ENCODE measurements at places on chromosomes 2 and 18.

DNA sequence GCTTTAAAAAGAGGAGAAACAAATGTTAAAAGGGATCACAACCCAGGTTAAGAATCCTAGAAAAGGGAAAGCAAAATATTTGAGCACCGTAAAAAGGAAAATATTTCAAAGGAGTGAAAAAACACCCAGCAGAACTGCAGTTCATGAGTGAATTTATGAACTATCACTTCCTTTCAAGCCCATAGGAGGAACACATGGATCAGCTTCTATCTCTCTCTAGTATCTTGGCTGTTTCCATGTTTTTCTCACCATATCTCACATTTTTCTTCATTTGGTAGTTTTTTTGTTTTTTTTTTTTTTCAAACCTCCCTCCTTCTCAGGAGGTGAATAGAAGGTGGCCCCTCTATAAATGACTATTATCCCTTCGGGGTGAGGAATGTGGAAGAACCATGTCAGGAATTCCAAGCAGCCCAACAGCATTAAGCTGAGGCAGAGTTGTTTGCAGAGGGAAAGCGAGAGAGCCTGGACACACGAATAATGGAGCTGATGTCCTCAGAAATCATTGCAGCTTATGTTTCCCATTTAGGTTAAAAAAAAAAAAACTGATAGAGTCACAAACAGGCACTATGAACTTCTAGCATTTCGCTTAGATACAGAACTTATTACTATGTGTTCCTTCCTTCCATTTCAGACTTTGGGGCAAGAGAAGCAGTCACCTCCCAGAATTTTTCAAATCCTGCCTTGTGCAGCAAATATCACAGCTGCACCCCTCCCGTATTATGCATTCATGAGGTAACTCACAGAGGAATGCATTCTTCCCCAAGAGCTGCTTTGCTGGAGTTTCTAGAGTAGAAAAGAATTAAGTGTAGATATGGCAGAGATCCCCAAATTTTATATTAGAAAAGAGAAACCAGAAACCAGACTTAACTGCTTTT, 315.6 kb downstream of the IRS1 start:
- peaks cover 9% of the 10 kb centered on the region for H3K4me1 ChIP-seq
- peak overlapping the region; percentile 4 for H3K4me3 ChIP-seq
- H3K27me3 ChIP-seq = no peaks in the 10 kb centered on the region
- H3K27ac ChIP-seq = peak overlapping the region; percentile 62
- H3K36me3 ChIP-seq = no peaks in the 10 kb centered on the region

DNA sequence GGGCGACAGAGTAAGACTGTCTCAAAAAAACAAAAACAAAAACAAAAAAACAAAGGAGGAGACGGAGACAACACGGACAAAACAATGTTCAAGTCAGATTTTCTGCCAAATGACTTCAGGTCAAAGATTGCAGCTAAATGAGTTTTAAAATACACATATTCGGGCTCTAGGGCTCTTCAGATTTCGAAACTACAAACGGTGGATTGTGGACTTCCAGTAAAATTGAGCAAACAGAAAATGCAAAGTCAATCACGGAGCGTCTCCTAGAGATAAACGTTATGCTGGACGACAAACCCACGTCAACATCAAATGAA, 558 bp downstream of the MRPS5 start:
- no peaks in the 10 kb centered on the region for H3K36me3 ChIP-seq
- no peak for DNase-seq
- peak overlapping the region; percentile 97 for H3K4me3 ChIP-seq
- peaks cover 3% of the 10 kb centered on the region for H3K4me1 ChIP-seq
- H3K27me3 ChIP-seq = no peaks in the 10 kb centered on the region

DNA sequence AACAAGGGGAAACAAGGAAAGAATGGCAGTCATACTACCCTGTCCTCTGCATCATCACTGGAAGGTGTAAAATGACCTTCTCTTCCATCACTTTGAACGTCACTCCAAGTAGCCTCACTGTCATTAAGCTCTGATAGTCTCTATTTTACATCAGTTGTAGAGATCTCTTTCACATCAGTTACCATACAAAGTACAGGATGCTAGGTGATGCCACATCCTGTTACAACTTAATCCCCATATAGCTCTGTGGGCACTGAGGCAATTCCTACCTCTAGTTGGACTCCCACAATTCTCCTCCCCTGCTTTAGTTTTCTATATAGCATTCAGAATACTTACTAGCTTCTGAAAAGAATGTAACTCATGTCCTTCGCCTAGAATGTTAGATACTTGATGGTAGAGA, 55.1 kb upstream of the TTC27 start:
- H3K4me3 ChIP-seq = no peak overlapping the region
- H3K36me3 ChIP-seq = no peaks in the 10 kb centered on the region
- DNase-seq = no peak
- H3K27ac ChIP-seq = no peak overlapping the region
- no peaks in the 10 kb centered on the region for H3K27me3 ChIP-seq

DNA sequence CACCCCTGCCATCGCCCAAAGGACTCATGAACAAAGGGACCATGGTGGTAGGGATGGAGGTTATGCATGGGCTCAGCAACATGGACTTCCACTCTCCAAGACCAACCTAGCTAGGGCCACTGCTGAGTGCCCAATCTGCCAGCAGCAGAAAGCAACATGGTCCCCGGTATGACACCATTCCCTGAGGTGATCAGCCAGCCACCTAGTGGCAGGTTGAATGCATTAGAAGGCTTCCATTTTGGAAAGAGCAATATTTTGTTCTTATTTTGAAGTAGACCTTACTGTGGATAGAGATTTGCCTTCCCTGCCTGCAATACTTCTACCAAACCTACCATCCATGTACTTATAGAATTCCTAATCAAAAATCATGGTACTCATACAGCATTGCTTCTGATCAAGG, 99.8 kb downstream of the METTL4 start:
- H3K36me3 ChIP-seq = no peaks in the 10 kb centered on the region
- H3K4me1 ChIP-seq = no peaks in the 10 kb centered on the region
- H3K27ac ChIP-seq = no peak overlapping the region
- H3K27me3 ChIP-seq = no peaks in the 10 kb centered on the region
- DNase-seq = no peak

All from H1 (cell line).